Activated naive CD4-positive, alpha-beta T cell treated with anti-CD3 and anti-CD28 coated beads, Interleukin-2, amount 50 U/mL, for 16 hours (primary cell): ENCODE measurements at places on chromosomes 3 and 15.

DNA sequence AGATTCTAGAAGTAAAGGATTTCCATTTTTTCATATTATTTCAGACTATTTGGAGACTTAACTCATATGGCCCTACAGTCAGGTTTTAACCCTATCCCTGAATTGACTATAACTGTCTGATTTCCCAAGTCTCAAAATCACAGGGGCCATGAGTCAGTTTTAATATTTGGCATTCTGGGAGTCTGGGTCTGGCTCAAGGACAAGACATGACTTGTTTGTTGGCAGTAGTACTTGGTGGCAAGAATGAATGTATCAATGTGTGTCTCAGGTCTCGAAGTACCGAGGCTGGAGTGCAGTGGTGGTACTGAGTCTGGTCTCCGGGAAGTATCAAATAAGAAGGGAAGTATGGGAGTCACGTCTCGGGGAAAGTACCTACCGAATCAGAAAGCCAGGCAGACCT, 10.8 kb downstream of the UMPS start:
- no peak for DNase-seq

DNA sequence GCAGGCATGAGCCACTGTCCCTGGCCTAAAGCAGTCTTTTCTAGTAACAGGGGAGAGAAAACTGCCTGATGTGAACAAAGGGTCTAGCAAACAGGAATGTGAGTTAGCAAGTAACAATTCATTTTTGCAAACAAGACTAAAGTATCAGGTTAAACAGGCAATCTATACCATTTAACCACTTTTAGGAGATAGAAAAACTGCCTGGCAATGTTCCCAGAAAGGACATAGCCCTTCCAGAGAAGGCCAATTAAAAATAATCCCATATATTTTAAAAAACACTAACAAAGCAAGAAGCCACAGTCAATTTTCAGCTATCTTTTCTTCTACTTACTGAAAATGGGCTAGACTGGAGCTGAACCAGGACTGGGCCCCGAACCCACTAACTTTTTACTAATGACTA, 6.3 kb downstream of the RBSN start:
- DNase-seq, result no peak

DNA sequence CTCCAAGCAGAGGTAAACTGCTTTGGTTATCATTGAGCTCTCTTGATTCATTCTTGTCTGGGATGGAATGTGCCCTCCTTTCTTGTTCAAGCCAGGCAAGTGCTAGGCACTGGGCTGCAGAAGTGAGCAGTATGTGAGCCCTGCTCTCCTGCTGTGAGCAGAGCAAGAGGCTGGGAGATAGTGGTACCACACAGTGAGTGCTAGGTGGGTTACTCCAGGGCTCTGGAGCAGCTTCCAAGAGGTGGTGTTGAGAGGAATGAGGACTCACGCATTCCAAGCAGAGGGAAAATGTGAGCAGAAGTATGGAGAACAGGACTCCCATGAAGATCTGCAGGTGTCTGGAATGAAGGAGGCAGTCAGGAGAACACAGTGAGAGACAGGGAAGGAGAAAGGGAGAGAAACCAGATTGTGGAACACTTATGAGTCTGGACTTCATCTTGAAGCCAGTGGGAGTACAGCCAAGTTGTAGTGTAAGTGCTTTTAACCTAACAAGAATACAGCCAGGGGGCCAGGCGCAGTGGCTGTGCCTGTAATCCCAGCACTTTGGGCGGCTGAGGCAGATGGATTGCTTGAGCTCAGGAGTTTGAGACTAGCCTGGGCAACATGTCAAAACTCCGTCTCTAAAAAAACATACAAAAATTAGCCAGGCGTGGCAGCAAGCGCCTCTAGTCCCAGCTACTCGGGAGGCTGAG, 199.9 kb upstream of the CTDSPL start:
- DNase-seq, result no peak

DNA sequence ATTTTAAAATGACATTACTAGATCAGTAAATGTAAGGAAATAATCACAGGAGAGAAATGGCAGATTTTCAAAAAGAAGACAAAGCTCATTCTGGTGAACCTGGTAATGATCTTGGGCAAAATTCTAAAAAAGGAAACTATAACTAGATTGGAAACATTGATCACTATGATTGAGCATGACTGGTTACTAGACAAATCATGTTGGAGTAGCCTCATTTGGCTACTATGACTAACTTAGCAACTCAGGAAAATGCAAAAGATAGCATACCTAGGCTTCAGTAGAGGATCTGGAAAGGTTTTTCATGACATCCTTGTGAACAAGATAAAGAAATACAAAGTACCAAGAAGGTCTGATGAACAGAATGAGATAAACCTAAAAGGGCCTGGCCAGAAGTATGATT, 7.6 kb upstream of the TMF1 start:
- DNase-seq, result no peak

DNA sequence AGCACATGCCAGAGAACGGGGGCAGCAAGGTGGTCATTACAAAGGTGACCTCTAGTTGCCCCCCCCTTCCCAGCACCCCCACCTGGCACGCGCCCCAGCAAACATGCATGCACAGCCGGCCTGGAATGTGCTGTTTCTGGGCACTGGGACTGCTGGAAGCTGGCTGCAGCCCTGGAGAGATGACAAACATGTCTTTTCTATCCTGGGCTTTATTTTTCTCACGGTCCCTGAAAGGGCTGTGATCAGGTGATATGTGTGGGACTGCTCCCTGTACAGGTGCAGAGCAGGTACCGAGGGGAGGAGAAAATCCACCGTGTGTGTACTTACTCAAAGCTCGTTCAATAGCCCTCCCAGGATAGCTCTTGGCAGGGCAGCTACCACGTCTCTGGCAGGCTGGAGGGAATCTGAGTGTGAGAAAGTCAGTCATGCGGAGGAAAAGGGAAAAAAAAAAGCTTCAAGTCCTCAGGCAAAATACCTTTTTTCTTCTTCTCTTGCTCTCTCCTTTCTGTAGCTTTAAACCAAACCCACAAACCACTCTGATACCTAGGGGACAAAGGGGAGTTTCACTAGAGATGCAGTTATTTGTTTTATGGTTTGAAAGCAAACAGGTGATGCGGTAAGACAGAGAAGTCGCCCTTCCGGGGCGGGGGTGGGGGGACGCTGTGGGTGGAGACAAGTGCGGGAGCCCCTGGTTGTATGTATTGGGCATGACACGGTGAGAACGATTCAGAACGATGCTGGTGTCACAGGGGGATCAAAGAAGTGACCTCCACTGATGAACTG, 5.0 kb upstream of the HES1 start:
- DNase-seq, result no peak

DNA sequence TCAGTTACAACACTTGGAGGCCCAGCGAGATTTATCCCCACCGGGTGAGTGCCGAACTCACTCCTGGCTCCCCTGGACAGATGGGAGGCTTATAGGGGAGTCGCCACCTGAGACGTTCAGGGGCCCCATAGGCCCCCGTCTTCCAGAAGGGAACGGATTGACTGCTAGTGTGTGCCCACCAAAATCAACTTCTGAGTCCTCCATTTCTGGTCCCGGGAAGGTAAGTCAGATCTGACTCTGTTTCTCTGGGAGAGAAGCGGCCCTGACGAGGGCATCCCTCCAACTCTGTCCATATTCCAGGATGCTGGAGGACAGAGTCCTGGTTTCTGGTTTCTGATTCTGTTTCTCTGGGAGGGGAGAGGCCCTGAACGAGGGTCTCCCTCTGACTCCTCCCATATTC, 44.3 kb downstream of the ZBTB11 start:
- DNase-seq, result no peak

DNA sequence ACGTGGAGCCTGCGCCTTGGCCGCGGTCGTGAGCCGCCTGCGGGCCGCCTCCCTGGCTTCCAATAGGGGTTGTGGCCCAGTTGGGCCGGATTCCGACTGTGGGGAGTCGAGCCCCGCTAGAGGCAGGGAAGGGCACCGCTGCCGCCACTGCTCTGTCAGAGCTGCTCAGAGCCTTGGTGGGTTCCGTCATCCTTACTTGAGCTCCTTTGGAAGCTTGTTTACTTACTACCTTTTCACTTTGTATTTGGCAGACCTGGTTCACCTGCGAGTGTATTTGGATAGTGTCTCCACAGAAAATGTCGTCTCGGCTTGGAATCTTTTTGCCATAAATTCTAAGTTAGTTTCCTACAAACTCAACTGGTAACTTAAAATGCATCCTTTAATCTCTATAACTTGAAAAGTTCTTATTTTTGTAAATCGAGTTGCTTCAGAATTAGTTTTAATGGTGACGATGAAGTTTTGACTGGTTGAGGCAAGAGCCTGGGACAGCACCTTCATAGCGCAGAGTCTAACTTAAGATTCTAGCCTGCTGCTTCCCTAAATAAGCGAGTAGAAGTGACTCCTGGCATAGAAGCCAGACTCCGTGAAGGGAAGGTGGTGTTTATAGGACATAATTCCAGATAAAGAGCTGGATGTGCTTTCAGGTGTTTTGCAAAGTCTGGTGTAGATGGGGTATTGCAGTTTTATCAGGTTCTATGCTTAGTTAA, 800 bp downstream of the DAG1 start:
- no peak for DNase-seq

DNA sequence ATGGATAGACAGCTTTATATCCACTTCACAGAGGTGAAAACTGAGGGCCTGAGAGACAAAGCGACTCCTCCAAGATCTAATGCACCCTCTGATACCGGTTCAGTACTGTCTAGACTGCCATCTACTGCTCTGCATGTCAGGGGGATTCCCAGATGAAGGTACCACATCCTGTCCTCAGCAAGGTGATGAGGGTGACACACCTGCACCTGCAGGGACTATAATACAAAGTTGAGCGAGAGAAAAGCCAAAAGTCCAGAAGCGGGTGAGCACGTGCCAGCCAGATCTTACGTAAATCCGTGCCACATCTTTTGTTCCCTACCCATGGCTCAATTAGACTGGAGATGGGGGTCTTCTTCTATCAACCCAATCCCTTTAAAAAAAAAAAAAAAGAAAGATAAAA, 32.4 kb upstream of the HES1 start:
- peak; percentile 42 for DNase-seq

DNA sequence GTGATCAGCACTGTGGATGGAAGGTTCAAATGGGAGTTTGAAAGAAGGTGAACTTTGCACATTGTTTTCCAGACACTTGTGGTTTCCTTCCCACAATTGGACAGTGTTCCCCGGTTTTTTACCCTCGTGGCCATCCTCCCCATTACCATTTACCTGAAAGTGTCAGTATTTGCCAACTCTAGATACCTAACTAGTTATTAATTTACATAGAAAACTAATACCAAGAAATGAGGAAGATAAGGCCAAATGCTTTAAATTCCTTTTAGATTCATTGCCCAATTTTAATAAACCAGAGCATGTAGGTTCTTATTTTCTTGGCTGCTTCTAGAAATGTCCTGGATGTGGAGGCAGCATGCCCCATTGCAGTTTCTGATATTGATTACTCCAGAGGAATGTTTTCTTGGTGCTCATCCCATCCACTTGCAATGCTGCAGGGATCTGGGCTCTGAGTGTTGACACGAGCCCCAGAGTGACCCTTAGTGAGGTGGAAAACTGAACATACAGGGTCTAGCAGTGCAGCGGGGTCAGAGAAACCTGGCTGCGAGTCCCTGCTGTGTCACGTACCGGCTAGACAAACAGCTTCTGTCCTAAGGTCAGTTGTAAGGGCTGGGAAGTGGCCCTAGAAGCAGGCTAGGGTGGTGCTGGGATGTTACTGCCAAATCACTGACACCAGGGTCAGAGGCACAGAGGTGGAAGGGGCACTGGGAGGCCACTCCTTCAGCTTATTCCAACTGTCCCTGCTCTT, 23.5 kb downstream of the LSM3 start:
- DNase-seq, result no peak

GRCh38 chr15:69601711-69602504, 149.3 kb downstream of the RPLP1 start:
- no peak for DNase-seq

GRCh38 chr15:92733090-92733933, 77.7 kb upstream of the FAM174B start:
- DNase-seq, result no peak

DNA sequence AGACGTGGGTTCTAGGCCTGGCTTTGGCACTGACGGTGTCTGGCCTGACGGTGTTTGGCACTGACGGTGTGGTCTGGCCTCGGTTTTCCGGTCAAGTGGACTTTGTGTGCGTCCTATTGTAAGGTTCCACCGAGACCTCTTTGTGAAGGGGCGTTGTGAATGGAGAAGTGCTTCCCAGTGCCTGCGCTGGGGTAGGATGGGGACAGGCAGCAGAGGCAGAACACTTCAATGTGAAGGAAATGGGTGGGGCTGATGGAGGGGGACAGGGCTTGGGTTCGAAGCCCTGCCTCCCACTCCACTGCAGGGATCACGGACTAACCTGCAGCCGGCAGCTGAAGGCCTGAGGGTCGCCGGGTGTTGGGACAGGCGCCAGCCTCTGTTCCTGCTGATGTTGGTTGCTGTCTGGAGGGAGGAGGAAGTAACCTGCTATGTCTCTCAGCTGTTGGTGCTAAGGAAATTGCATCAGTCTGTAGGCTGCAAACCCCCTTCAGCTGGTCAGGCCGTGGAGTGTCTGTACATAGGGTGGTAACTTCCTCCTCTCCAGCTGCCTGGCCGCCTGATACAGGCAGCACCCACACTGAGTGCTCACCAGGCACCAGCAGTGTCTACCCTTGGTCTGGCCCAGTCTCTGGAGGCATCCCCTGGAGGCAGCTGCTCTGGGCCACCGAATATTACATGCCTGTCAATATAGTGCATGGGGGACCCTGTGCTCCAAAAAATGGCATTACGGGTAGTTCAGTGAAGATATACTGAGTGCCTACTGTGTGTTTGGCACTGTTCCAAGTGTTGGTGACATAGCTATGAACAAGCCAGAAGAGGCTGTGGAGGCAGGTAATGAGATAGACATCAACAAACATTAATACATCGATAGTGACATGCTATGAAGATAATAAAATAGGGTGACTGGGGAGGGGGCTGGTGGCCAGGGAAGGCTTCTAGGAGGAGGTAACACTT, 1.1 kb downstream of the TM6SF1 start:
- no peak for DNase-seq

DNA sequence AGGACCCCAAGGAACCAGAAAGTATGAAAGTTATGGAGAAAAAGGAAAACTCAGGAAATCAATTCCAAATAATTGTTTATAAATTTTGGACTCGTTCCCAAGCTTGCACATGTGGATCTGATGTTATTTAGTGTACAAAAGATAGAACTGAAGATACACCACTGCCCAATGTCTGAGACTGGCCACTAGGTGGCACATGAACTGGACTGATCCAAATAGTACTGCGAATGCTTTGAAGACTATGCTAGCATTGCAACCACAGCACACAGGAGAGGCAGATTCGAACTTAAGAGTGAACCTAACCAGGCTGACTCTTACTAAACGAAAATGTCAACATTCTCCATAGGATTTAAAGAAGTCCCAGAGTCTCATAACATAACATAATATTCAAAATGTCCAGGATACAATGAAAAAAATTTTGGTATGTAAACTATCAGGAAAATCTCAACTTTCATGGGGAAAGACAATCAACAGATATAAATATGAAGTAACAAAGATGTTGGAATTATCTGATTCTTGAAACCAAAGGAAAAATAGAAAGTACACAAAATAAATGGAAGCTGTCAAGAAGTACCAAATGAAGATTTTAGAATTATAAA, 596.7 kb downstream of the FGF12 start:
- no peak for DNase-seq

DNA sequence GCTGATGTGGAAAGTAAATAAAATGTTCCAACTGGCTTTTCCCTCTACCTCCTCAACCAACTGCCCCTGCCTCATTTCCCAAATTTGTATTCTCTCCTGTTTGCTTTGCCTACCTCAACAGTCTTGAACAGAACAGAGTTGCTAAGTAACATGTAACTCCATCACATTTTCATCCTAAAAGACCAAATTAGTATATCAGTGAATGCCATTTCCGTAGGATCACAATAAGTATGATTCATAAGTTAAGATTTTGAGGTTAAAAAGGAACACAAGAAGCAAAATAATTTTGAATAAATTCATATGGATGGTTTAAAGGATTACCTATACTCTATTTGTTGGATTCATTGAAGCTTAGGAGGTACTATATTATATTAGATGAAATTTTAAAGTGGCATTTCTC, 154.9 kb downstream of the ECT2 start:
- DNase-seq, result no peak
